Muscle of leg (tissue), 16 donors: ENCODE measurements at places on chromosomes 11 and 22.

DNA sequence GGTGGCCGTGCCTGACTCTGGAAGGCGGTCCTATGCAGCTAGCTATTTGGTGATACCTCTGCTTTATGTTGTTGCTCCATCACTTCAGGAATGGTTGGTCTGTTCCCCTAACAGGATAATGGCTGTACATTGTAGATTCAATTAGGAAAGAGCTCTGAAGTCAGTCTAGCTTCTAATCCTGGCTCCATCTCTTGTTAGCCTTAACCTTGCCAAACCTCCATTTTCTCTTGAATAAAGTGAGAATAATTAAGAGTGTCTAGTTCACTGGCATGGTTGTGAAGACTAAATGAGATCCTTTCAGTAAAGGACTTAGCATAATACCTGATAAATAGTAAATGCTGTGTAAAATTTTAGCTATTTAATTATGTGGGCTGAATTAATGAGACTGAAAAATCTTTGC lies 262.5 kb upstream of the ARHGAP20 start:
- DNase-seq, result no peak

DNA sequence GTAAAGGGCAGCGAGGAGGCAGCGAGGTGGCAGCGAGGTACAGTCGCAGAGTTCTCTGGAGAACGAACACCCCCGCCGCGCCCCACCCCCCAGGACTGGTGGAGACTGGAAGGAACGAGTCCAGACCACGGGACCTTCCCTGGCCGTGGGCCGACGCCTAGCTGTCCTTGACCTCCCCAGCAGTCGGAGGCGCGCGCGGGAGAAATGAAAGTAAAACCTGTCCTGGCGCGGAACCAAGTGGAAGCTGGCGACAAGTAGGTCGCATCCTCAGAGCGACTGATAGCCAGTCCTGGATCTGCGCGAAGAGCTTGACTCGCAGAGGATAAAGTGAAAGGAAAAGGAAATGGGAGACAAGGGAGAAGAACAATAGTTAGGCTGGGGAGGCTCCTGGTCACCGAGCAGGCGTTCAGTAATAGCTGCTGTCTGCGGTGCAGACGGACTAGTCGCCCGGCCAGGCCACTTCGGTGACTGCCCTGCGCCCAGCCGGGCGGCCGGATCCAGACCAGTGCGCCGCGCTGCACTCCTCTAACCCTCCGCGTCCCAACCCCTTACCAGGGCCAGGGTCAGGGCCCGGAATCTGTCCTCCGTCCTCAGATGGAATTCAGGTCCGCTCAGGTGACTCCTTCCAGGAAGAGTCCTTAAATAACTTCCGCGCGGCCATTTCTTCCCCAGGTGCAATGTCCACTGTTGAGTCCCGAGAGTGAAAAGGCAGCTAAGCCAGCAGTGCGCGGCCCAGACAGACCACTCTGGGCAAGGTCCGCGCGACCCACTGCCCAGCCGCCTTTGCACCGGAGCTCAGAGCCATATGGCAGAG lies 1.9 kb upstream of the ADM start:
- DNase-seq, result peak; percentile 84

- peak; percentile 66 for DNase-seq
These were observed 603 bp downstream of the ESRRA start for GRCh38 chr11:64305691-64306562.

GRCh38 chr11:2097356-2097997 lies 41.7 kb downstream of the IGF2 start:
- DNase-seq, result peak; percentile 74

- DNase-seq, result no peak
These were observed 14.0 kb downstream of the C11orf42 start for GRCh38 chr11:6219359-6219758.

DNA sequence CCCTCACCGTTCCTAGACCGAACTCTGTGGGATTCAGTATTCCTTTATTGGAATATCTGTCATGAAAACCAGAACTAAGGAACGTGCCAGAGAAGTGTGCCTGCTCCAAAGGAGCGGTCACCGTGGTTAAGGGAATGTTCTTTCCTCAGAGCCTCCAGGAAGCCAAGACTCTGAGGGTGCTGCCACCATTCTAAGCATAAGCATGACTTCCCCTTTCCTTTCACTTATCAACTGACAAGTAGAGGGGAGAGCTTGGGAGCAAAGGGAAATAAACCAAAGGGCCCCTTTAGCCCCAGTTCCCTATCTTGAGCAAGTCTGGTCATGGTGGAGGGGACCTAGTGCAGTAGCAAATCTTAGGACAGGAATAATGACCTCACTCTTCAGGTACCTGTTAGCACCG lies 26.8 kb downstream of the CTR9 start:
- no peak for DNase-seq
